ENCODE measurements at places on chromosomes 2 and 18.

- DNase-seq: no peak
Measured at GRCh38 chr2:239308661-239309397, 92.0 kb downstream of the HDAC4 start.

- DNase-seq: no peak
Measured at GRCh38 chr2:204261846-204262245, 283.4 kb upstream of the PARD3B start.

DNA sequence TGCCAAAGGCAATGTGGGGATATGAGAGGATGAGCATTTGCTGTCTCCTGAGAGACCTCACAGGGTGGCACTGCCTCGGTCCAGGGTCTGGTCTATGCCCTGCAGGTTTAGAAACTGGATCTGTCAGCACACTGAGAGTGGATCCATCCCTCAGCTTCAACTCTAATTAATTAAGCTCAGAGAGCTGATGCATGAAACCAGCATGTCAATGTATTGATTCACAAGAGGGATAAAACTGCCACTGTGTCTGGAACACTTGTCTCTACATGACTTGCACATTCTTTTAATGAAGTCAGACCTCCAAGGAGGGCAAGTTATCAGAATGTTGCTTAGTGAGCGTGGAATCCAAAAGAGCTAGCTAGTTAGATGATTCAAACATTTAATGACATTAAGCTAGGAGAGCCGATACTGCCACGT is 22.5 kb upstream of the POLE4 start:
- DNase-seq: no peak

- DNase-seq: no peak
Measured at GRCh38 chr2:186523791-186524190, 37.7 kb downstream of the ZC3H15 start.

DNA sequence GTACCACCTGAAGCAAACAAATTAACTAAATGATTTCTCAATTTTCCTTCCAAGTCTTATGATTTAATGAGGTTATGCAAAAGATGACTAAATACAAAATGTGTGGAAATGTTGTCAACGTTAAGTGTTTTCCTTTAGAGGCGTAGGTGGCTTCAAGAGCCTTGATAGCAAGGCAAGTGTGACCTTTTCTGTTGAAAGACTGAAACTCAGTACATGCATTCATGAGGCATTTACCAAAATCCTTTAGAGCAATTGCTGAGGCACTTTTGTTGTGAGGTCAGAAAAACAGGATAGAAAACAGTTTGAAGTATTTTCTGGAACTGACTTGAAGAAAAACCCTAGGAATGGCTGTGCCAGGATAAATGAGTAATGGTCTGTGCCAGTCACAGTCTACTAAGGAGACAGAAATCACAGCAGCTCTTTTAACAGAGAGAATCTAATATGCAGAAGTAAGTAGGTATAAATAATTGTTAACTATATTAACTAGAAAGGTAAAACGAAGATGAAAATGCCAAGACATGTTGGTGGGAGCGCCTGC is 326.5 kb upstream of the CDH20 start:
- no peak for DNase-seq

DNA sequence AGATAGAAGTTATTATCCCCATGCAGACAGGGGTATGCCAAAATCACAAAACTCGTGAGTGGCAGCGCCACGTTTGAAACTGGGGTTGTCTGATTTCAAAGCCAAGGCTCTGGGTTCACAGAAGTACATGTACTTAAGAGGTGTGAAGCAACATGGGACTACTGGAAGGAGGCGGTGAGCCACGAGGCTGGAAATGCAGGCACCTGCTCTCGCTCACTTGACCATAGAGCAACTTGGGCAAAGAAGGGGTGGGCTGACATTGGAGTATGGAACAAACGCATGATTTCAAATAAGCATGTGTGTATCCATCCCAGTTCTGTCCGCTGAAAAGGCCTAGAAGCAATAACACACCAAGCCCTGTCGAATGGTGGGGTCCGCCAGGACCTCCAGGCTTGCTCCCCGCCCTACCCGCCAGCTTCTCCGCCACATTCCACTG is 593 bp upstream of the ACTR2 start:
- DNase-seq: no peak

GRCh38 chr2:200379481-200380090 is 73.1 kb downstream of the SPATS2L start:
- no peak for DNase-seq

DNA sequence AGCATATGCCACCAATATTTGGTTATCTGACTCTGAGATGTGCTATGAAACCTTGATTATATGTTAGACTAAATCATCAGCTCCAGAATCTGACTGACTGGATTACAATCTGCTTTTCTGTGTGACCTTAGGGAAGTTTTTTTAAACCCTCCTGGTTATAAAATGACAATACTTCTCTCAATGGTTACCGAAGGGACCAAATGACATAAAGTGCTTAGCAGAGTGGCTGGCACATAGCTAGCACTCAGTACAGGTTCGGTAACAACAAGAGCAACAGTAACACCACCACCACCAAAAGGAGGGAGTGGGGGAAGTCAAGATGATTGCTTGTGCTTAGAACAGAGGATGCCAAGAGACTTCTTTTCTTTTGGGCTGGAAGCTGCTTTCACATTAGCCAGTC is 306.2 kb downstream of the PTPRM start:
- DNase-seq: no peak

- no peak for DNase-seq
Measured at GRCh38 chr18:24220318-24220688, 81.4 kb downstream of the CABYR start.

- no peak for DNase-seq
Measured at GRCh38 chr18:69109686-69110085, 291.0 kb upstream of the DOK6 start.

DNA sequence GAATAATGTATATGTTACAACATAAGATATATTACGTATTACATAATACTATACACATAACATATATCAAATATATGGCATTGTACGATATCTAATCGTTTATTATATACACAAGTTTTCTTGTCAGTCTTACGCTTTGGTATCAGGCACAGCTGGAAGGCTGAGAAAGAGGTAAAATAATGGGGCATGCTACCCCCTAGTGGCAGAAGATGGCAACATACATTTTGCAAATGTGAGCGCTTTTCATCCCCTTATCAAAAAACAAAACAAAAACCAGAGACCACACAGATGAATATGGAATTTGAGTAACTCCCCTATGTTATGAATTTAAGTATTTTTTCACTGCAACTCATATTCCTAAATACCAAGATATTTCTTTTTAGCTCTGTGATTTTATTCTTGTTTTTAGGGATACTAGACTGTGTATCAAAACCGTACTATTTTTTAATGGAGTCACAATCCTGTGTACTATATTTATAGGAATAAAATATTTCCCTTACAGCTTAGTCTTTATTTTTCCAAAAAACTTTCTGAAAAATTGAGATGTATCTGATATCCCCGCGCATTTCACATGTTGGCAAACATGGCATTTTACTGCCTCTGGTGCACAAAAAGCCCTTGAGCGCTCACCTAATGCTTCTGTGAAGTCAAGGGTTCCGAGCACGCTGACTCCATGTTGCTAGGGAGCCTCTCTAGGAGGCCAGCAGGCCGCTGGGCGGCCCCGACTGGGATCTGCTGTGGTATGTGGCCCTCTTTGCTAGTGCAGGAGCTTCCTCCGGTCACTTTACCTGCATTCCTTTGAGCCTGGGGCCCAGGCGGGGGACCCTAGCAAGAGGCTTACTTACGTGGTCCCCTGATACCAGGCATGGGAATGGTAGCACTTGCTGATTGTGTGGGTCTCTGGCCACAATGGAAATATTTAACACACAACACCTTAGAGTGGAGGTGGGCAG is 62.5 kb downstream of the SLC4A3 start:
- no peak for DNase-seq

DNA sequence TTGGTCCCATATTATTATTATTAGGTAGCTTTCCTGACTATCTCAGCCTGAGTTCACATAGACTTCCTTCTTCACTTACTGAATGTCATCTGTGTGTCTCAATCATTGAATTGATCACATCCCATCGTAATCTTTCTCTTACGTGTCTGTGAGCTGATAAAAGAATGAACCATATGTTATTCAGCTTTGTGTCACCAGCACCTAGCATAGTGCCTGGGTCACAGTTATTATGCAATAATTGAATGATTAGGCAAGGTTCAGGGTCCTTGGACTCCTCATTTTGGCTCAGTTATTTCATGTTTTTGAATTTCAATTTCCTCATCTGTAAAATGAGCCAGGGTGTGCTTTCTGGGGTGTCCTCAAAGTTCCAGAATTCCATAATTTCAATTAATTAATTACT is 107.2 kb downstream of the ZEB2 start:
- no peak for DNase-seq

GRCh38 chr2:168948621-168949212 is 47.6 kb downstream of the G6PC2 start:
- DNase-seq: no peak

DNA sequence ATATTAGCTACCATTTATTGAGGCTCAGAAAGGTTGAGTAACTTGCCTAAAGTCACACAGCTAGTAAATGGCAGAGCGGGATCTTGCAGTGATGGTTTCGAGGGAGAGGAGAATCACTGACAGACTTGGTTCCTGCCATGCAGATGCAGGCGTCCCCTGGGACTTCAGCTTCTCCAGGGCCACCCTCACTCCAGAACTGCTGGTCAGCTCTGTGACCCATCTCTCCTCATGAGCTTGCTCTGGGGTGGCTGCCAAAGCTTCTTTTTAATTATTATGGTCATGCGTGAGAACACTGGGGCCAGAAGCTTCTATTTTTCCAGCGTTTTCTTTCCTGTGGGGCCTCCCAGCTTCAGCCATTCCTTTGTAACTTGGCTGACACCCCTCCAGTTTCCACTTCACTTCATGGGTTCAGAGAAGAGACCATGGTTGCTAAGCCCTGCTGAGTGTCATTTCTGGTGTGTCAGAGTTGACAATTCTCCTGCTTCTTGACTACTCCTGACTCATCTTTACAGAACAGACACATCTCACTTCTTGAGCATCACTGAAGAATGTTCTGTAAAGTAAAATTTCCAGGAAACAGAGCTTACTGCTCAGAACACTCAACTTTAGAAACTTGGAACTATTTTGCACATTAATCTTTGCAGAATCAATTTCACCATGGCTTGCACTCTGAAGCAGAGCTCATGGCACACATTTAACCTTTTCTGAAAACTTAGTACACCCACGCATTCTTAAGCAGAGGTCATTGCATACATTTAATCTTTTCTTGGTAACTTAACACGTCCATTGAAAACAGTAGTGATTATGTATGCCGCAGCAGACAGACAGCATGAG is 70.4 kb downstream of the IL1R2 start:
- no peak for DNase-seq

- DNase-seq: no peak
Measured at GRCh38 chr18:44759925-44760342, 79.2 kb downstream of the SETBP1 start.
